Testis (tissue), 5 donors: ENCODE measurements at places on chromosomes 12 and 14. TPM values are rescaled to one million over a fixed set of nuclear protein-coding genes. Genes with fewer than 3 reads are reported as not detected.

TTLL5 gene
- total RNA-seq: 155 TPM

NEUROD4 gene
- total RNA-seq: not detected

TMEM233 gene
- total RNA-seq: 0.31 TPM

SLC6A13 gene
- 3.5 TPM for total RNA-seq

SCNN1A gene
- total RNA-seq: 43.1 TPM

PPP4R4 gene
- 24.3 TPM for total RNA-seq

ASPG gene
- total RNA-seq: 2.7 TPM
